ENCODE measurements at places on chromosomes 13 and 19. TPM values are rescaled to one million over a fixed set of nuclear protein-coding genes. Genes with fewer than 3 reads are reported as not detected.

Gene SLC7A10
- total RNA-seq: not detected

Gene CNN1
- total RNA-seq: 2.2 TPM

Gene LRG1
- total RNA-seq: not detected

Gene BCL2L12
- 6.1 TPM for total RNA-seq

Gene PTGIR
- total RNA-seq: 23.2 TPM

- DNase-seq: no peak
Observed at GRCh38 chr13:105778196-105778595, 757.3 kb downstream of the EFNB2 start.
